Fibroblast of villous mesenchyme (primary cell): ENCODE measurements at places on chromosomes 1 and 21. TPM values are rescaled to one million over a fixed set of nuclear protein-coding genes. Genes with fewer than 3 reads are reported as not detected.

Gene OR2M3
- total RNA-seq: not detected in 2 replicates

Gene CFAP74
- not detected in 2 replicates for total RNA-seq

Gene PRKAA2
- 0.32 and 1.3 TPM in 2 replicates for total RNA-seq

Gene CR1L
- not detected in 2 replicates for total RNA-seq

Gene METTL13
- total RNA-seq: 11.9 and 13.0 TPM in 2 replicates

Gene NTMT2
- total RNA-seq: not detected in 2 replicates

Gene MMEL1
- under 0.01 and 0.64 TPM in 2 replicates for total RNA-seq

Gene CLIC6
- total RNA-seq: under 0.01 TPM in 2 replicates

Gene KIF14
- total RNA-seq: 6.4 and 14.2 TPM in 2 replicates

Gene CRNN
- total RNA-seq: not detected in 2 replicates

Gene PEX10
- 28.9 and 34.1 TPM in 2 replicates for total RNA-seq

Gene TEDDM1
- total RNA-seq: not detected in 2 replicates

Gene IL19
- total RNA-seq: 0.97 and 1.7 TPM in 2 replicates

Gene TMEM51
- total RNA-seq: 14.8 and 18.6 TPM in 2 replicates

Gene RPTN
- not detected in 2 replicates for total RNA-seq

Gene MFSD2A
- total RNA-seq: 2.6 and 6.0 TPM in 2 replicates

Gene UBL4B
- total RNA-seq: under 0.01 TPM in 1 of 2 replicates, not detected in the other

Gene GJA9
- total RNA-seq: not detected in 2 replicates

Gene CHTOP
- 41.9 and 47.9 TPM in 2 replicates for total RNA-seq

Gene MRPL39
- total RNA-seq: 34.5 and 39.3 TPM in 2 replicates

Gene FAM167B
- 0.97 and 5.2 TPM in 2 replicates for total RNA-seq

Gene EXTL1
- 3.9 and 6.0 TPM in 2 replicates for total RNA-seq

Gene C1QTNF12
- total RNA-seq: 0.32 and 0.43 TPM in 2 replicates

Gene COL6A2
- total RNA-seq: 487 and 812 TPM in 2 replicates

Gene ATP8B2
- total RNA-seq: 107 and 155 TPM in 2 replicates

Gene DYNLT5
- total RNA-seq: 1.7 and 2.9 TPM in 2 replicates

Gene ETV3L
- not detected in 2 replicates for total RNA-seq

Gene ARHGAP30
- under 0.01 TPM in 1 of 2 replicates, not detected in the other for total RNA-seq

Gene SSX2IP
- total RNA-seq: 13.4 and 13.5 TPM in 2 replicates

Gene CADM3
- not detected in 2 replicates for total RNA-seq

Gene NEXN
- total RNA-seq: 16.8 and 19.3 TPM in 2 replicates

Gene C4BPB
- 0.32 TPM in 1 of 2 replicates, not detected in the other for total RNA-seq

Gene PKN2
- 41.2 and 56.1 TPM in 2 replicates for total RNA-seq

Gene LCE2B
- total RNA-seq: not detected in 2 replicates

Gene PLD5
- not detected in 2 replicates for total RNA-seq

Gene LINGO4
- total RNA-seq: not detected in 2 replicates

Gene MEGF6
- total RNA-seq: 2.2 and 7.1 TPM in 2 replicates

Gene SLAMF9
- total RNA-seq: not detected in 2 replicates

Gene HUNK
- 1.3 and 1.6 TPM in 2 replicates for total RNA-seq

Gene TNFRSF25
- total RNA-seq: 2.9 and 3.9 TPM in 2 replicates

Gene NASP
- 44.1 and 50.5 TPM in 2 replicates for total RNA-seq

Gene SYCP1
- not detected in 2 replicates for total RNA-seq

Gene PHLDA3
- total RNA-seq: 65.1 and 70.0 TPM in 2 replicates

Gene ZNF683
- not detected in 2 replicates for total RNA-seq

Gene ZSWIM5
- 0.43 and 2.3 TPM in 2 replicates for total RNA-seq

Gene SPRR4
- not detected in 2 replicates for total RNA-seq

Gene ECM1
- total RNA-seq: 20.3 and 24.5 TPM in 2 replicates

Gene SHE
- total RNA-seq: not detected in 2 replicates

Gene OLIG2
- total RNA-seq: not detected in 2 replicates

Gene HSPA6
- total RNA-seq: under 0.01 TPM in 2 replicates

Gene ZMYM1
- 11.6 and 30.2 TPM in 2 replicates for total RNA-seq

Gene FAM177B
- total RNA-seq: not detected in 2 replicates

Gene NUP210L
- total RNA-seq: under 0.01 TPM in 1 of 2 replicates, not detected in the other

Gene CERS2
- 89.9 and 142 TPM in 2 replicates for total RNA-seq

Gene OPRD1
- under 0.01 TPM in 1 of 2 replicates, not detected in the other for total RNA-seq

Gene RHBDL2
- total RNA-seq: 0.97 and 1.7 TPM in 2 replicates
